ENCODE measurements at places on chromosomes 16 and 17. TPM values are rescaled to one million over a fixed set of nuclear protein-coding genes. Genes with fewer than 3 reads are reported as not detected.
A peak's percentile ranks its signal among the peaks of the same experiment; 100 is the strongest.

- H3K36me3 ChIP-seq = no peaks in the 10 kb centered on the region
- H3K27ac ChIP-seq = no peak overlapping the region
Measured at GRCh38 chr16:55017321-55017720, 86.7 kb downstream of the IRX5 start.

DNA sequence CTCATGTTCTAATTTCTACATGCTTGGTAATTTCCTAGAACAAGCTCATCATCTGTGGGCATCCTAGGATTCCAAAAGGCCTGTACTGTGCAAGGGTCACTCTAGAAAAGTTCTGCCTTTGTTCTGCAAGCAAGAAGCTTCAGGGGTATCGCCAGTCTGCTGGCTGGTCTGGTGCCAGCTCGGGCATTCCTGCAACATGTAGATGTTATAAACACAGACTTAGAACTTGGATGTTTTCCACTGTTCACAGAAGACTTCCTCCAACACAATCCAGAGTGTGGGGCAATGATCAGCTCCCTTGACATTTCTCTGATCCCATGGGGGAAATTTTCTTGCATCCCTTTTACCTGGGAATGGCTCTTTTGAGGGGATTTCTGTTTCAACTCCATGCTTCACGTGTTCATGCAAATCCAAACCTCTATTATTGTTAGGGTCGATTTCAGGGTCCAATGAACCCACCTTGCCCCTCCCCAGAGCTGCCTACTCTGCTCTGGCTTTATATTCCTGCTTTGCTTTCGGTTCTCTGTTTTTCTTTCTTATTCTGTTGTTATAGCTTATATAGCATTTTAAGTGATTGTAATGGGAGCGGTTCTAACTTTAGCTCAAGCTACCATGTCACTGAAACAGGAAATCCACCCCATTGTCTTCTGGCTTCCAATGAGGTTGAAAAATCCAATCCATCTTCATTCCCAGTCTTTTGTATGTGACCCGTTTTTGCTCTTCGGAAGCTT, 25.3 kb downstream of the UBE2O start:
- H3K27me3 ChIP-seq = no peaks in the 10 kb centered on the region
- DNase-seq = no peak
- H3K36me3 ChIP-seq = no peaks in the 10 kb centered on the region
- peak overlapping the region; percentile 16 for H3K4me3 ChIP-seq
- H3K27ac ChIP-seq = peak overlapping the region; percentile 71

- DNase-seq = no peak
- no peaks in the 10 kb centered on the region for H3K27me3 ChIP-seq
- H3K4me1 ChIP-seq = peaks cover 34% of the 10 kb centered on the region
- peaks cover 85% of the 10 kb centered on the region for H3K36me3 ChIP-seq
Measured at GRCh38 chr17:41975099-41976083, 8.8 kb downstream of the CNP start.

DNA sequence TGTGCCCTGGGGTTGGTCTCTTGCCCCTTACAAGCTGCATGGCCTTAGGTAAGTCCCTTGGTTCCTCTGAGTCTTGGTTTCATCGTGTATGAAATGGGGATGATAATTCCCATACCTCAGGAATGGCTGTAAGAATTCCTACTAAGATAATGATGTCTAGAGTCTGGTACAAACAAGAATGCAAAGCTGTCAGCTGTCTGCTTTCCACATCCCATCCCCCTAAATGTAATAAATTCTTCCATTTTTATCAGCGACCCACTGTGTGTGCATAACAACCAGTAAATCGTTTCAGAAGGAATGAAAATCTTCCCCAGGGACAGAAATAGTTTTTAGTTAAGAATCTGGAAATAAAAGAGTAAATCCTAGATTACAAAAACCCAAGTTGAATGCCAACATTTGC, 95.4 kb downstream of the CPPED1 start:
- DNase-seq = no peak
- H3K27ac ChIP-seq = no peak overlapping the region
- no peaks in the 10 kb centered on the region for H3K27me3 ChIP-seq
- no peaks in the 10 kb centered on the region for H3K4me1 ChIP-seq

GRCh38 chr17:56305007-56305406, 151.7 kb downstream of the ANKFN1 start:
- H3K27me3 ChIP-seq = peaks cover 5% of the 10 kb centered on the region
- H3K36me3 ChIP-seq = no peaks in the 10 kb centered on the region
- H3K4me3 ChIP-seq = no peak overlapping the region

Gene NPIPB6
- 1.1 TPM for total RNA-seq

GRCh38 chr17:35144840-35145239, 2.7 kb upstream of the NLE1 start:
- H3K36me3 ChIP-seq = no peaks in the 10 kb centered on the region
- H3K4me1 ChIP-seq = peaks cover 50% of the 10 kb centered on the region
- DNase-seq = no peak
- H3K27me3 ChIP-seq = no peaks in the 10 kb centered on the region

DNA sequence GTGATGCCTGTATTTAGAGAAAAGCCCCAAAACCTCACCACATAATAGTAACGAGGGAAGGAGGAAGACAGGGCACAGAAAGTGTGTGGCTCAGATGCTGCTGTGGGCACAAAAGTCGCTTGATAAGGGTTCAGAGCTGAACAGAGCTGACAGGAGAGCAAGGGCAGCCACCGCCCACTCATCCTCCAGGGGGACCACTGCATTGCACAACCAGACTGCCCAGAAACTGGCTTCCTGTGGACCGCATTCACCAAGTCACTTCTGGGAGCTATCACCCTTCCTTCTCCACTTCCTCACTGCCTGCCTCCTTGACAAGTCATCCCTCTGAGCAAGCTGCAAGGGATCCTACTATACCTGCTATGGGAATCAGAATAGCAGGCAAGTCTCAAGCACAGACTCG, 512.4 kb upstream of the CDH11 start:
- no peaks in the 10 kb centered on the region for H3K4me1 ChIP-seq
- no peak for DNase-seq
- no peak overlapping the region for H3K27ac ChIP-seq
- no peaks in the 10 kb centered on the region for H3K36me3 ChIP-seq

Gene COL1A1
- total RNA-seq = 45.8 TPM

Gene CNTD1
- not detected for total RNA-seq

DNA sequence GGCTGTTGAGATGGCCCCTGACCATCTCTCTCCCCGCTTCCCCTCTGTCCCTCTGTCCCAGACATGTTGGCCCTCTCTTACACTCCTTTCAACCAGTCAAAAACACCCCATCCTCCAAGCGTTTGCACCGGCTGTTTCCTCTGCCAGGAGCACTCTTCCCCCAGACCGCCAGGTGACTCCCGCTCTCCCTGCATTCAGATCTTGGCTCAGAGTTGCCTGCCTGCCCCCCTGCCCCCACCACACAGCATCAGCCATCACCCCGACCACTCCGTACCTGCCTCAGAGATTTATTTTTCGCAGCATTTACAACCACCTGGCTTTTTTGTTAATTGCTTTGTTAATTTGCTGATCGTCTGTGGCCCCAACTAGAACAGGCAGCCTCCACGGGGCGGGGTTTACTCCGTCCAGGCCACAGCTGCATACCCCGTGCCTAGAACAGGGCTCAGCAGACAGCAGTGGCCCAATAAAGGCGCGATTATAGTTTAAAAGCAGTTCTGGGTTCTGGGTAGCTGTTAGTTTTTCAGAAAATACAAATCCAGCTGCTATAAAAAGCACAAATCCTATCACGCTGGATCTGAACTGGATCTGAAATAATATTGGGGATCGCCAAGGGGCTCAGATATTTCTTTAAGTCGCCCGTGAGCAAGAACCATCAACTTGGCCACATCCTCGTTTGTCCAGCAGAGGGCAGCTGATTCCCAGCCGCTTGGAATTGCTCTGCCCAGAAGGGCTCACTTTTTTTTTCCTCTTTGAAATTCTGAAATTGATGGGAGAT, 173.6 kb downstream of the IRF8 start:
- no peaks in the 10 kb centered on the region for H3K36me3 ChIP-seq
- peaks cover 93% of the 10 kb centered on the region for H3K27me3 ChIP-seq
- no peak overlapping the region for H3K4me3 ChIP-seq
- no peak overlapping the region for H3K27ac ChIP-seq
- H3K4me1 ChIP-seq = no peaks in the 10 kb centered on the region

GRCh38 chr16:66851166-66851964, 7.2 kb downstream of the CA7 start:
- no peaks in the 10 kb centered on the region for H3K36me3 ChIP-seq
- peaks cover 27% of the 10 kb centered on the region for H3K27me3 ChIP-seq
- H3K27ac ChIP-seq = no peak overlapping the region
- DNase-seq = no peak
- H3K4me3 ChIP-seq = no peak overlapping the region

DNA sequence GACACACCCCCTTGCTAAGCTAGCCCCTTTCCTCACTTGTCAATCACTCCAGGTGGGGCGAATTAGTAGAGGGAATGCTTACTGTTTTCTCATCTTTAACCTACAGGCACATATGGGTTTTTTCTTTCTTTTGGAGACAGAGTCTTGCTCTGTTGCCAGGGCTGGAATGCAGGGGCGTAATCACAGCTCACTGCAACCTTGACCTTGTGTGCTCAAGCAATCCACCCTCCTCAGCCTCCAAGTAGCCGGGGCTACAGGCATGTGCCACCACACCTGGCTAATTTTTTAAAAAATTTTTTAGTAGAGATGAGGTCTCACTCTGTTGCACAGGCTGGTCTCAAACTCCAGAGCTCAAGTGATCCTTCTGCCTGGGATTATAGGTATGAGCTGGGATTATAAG, 38.7 kb upstream of the RHBDL3 start:
- no peaks in the 10 kb centered on the region for H3K4me1 ChIP-seq
- peaks cover 20% of the 10 kb centered on the region for H3K36me3 ChIP-seq
- no peak overlapping the region for H3K27ac ChIP-seq
- no peaks in the 10 kb centered on the region for H3K27me3 ChIP-seq

Gene ATP2A3
- 8.6 TPM for total RNA-seq

DNA sequence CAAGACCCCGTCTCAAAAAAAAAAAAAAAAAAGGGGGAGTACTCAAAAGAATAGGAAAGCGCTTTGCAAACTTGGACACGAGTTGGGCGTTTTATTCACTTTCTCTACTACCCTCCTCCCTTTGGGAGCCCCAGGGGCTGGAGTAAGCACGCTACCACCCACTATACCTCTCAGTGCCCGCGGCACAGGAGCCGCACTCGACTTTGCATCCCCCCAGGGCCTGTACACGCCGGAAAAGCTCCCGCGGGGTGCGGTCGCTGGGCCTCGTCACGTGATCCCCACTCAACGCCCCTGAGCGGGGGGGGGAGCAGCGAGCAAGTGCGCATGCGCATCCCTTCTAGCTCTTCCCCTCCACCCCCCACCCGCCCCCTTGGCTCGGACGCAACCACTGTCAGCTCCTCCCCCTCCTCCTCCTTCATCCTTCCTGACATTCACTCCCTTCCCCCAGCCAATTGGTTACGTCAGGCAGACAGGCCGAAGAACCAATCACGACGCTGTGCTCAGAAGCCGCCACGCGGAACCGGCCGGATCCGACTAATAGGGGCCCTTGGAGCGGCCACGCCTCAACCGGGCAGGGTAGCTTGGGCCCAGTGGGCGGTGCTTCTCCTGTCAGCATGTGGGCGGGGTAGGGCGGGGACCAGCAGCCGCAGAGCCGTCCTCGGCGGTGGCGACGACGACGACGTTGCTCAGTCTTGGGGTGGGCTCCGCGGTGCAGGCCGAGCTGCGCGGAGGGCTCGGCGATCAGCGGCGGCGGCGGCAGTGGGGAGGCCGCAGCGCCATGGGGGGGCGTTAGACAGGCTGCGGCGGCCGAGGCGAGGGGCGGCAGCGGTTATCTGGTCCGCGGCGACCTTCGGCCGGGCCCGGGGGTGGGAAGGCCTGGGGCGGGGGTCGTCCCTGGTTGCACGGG, at the start of gene HAPSTR1:
TSS of gene HAPSTR1 (plus strand) at position 685 of the 907 bp plus-strand sequence. CDS start 401 bp downstream, outside the sequence.
- H3K27ac ChIP-seq = peak within 1 kb of the TSS; percentile 100
- H3K36me3 ChIP-seq = peaks cover 2% of the 10 kb centered on the region
- peaks cover 60% of the 10 kb centered on the region for H3K4me1 ChIP-seq
- peak within 1 kb of the TSS; percentile 94 for H3K4me3 ChIP-seq

Gene KRT33B
- not detected for total RNA-seq

- no peaks in the 10 kb centered on the region for H3K27me3 ChIP-seq
- peak overlapping the region; percentile 71 for H3K27ac ChIP-seq
- H3K36me3 ChIP-seq = no peaks in the 10 kb centered on the region
- DNase-seq = no peak
- H3K4me3 ChIP-seq = peak overlapping the region; percentile 24
Measured at GRCh38 chr16:56961386-56961785, 364 bp upstream of the CETP start.

DNA sequence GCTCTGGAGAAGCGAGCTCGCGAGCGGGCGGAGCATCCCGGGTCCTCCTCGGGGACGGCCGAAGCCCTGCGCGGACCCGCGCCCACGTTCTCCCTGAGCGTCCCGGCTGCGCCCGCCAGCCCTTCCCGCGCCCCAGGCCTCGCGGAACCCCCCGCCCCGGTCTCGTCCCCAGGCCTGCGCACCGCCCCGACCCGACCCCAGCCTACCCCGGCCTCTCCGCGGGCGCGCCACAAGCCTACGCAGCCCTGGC, 159 bp downstream of the USP36 start:
- H3K36me3 ChIP-seq = peaks cover 20% of the 10 kb centered on the region
- no peak for DNase-seq
- H3K4me1 ChIP-seq = peaks cover 31% of the 10 kb centered on the region

DNA sequence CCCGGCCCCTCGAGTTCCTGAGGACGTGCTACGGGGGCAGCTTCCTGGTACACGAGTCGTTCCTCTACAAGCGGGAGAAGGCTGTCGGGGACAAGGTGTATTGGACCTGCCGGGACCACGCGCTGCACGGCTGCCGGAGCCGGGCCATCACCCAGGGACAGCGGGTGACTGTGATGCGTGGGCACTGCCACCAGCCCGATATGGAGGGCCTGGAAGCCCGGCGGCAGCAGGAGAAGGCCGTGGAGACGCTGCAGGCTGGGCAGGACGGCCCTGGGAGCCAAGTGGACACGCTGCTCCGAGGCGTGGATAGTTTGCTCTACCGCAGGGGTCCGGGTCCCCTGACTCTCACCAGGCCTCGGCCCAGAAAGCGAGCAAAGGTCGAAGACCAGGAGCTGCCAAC, 21.4 kb downstream of the FLYWCH1 start:
- peaks cover 80% of the 10 kb centered on the region for H3K36me3 ChIP-seq
- H3K27ac ChIP-seq = no peak overlapping the region
- no peaks in the 10 kb centered on the region for H3K27me3 ChIP-seq
- H3K4me3 ChIP-seq = no peak overlapping the region
- no peak for DNase-seq

Gene KCNH4
- total RNA-seq = 0.16 TPM

Gene TAC4
- 0.44 TPM for total RNA-seq

Gene APOH
- total RNA-seq = not detected

DNA sequence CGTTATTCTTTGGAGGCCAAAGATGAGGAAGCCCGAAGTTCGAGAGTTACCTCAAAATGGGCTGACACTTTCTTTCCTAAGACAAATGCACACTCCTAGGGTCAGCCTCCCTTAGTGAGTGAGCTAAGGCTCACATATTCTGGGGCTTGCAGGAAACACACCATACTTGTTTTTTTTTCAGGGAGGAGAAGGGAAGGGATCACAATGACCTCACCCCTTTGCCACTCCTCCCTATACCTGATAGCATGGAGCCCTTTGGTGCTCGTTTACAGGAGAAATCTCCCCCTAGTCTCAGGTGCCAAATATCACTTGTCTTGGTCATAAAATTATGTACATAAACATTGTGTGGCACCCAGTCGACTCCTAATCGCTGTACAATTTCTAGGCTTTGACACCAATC, 4.6 kb upstream of the TMEM100 start:
- H3K4me3 ChIP-seq = no peak overlapping the region
- no peaks in the 10 kb centered on the region for H3K36me3 ChIP-seq
- no peak for DNase-seq
- H3K27ac ChIP-seq = peak overlapping the region; percentile 93

Gene FBXW10B
- 1.0 TPM for total RNA-seq

- H3K27ac ChIP-seq = peak overlapping the region; percentile 97
- no peaks in the 10 kb centered on the region for H3K27me3 ChIP-seq
- peak; percentile 71 for DNase-seq
- H3K4me1 ChIP-seq = peaks cover 55% of the 10 kb centered on the region
- no peaks in the 10 kb centered on the region for H3K36me3 ChIP-seq
Measured at GRCh38 chr16:48384520-48385252, 527 bp downstream of the SIAH1 start.

GRCh38 chr16:79278506-79278905, 322.0 kb downstream of the MAF start:
- no peak overlapping the region for H3K4me3 ChIP-seq
- DNase-seq = no peak
- no peaks in the 10 kb centered on the region for H3K4me1 ChIP-seq

Measured in left ventricle myocardium inferior (tissue), 1 donor.